Lung (tissue), 17 donors: ENCODE measurements at places on chromosomes 3 and 15.

DNA sequence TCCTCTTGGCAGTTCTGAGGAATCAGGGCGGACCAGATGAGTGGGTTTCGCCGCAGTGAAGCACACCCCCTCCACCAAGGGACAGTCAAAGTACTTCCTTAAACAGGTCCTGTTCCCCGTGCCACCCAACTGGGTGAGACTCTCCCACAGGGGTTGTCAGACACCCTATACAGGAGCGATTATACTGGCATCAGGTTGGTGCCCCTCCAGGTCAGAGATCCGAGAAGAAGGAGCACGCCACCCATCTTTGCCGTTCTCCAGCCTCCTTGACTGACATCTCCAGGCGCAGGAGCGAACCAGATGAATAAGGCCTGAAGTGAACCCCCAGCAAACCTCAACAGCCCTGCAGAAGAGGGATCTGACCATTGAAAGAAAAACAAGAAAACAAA, 108.1 kb upstream of the ZBTB20 start:
- no peak for DNase-seq

GRCh38 chr15:98893401-98893800, 114.2 kb downstream of the PGPEP1L start:
- no peak for DNase-seq

DNA sequence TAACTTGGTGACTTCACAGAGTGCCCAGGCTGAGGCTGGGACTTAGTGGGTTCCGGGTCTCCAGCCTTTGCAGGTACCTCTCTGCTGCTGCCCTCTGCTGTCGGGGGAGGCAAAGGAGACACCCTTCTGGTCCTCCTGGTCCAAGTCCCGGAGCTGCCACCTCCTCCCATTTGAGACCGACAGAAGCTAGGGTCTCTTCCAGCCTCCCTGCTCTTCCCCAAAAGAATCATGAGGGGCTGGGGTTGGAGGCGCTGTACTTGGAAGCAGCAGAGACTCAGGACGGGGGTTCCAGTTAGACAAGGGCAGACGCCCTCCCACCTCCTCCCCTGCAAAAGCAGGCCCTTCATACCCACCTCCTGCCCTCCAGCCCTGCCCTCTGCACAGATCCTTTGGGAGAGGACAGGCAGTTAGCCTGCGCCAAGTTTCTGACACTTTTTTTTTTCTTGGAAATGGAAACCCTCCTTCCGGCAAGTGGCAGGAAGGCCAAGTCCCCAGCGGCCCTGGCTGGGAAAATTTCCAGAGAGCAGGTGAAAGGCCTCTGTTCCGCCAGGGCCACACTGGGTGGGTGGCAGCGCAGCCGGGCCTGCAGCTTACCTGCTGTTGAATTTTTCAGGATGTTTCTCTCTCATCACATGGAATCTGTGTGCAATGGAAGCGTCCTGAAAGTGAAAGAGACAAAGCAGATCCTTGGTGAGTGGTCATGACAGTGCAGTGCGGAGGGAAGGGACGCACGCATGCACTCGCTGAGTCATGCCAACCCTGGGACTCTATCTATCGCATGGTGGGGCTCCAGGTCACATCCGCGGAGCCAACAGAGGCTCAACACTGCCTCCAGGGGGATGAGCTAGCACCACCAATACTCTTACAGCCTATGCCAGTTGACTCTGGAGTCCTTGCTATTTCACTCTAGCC, 119.9 kb downstream of the DGKG start:
- peak; percentile 51 for DNase-seq

DNA sequence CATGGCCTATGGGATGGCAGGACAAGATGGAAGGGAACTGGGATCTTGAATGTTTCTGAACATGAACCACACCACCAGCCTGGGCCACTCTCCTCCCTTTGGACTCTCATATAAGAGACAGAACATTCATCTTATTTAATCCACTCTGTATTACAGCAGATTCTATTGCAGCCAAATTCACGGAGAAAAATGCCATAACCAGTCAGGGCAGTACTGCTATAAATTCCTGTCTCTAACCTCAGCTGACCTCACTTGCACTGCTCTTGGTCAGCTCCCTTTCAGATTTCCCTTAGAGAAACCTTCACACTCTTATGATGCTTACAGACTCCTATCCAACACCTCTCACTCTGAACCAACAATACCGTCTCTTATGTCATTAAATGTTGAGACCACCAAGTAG, 101.4 kb downstream of the RYK start:
- DNase-seq: no peak

DNA sequence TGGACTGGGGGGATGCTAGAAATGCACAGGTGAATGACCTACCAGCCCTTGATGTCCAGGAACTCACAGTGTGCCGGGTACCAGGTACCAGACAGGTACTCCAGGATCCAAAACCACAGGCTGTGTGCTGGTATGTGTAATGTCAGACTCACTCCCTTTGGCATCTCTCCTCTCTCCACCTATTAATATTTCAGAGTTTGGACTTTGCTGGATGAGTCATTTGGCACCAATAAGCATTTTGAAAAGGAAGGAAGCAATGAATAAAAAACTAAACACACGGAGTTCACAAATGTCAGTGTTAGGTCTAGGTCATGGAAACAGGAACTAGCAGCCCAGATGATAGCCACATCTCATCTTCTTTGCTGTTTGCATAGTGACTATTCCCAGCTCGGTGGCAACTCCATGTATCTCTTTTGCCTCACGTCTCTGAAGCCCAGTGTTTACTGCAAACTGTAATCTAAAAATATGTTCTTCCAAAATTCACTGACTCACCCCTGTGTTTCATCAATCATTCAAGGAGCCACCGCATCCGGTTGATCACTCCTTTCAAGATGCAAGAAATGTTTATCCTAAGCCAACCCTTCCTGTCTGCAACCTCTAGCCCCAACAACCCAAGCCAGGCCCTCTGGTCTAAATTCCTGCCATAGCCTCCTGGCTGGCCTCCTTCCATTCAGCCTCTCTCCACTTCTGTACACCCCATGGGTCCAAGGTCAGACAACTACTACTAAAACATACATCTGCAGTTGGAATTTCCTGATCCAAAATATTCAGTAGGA, 8.4 kb downstream of the ITGB5 start:
- DNase-seq: peak; percentile 23

- DNase-seq: peak; percentile 22
These were observed 153.4 kb downstream of the LMLN start for GRCh38 chr3:198113206-198114053.

- peak; percentile 65 for DNase-seq
These were observed 273.6 kb downstream of the THRB start for GRCh38 chr3:24220859-24221657.
